ENCODE measurements at places on chromosomes 5 and 9.

GRCh38 chr9:133603135-133603927 is 5.9 kb downstream of the FAM163B start:
- no peak for DNase-seq

DNA sequence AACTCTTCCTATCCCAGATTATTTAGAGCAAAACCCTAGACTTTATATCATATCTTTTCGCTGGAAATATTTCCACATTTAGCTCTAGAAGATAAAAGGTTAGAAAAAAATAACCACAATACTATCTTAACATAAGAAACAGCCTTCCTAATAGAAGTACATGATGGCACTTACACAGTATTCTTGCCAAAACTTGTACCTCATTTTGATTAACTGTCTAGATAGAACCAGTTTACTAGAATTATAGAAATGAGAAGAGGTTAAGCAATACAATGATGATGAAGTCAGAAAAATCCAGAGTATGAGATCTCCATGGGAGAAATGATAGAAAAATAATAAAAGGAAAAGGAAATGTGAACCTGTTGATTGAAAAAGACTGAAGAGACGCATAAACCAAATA is 63.1 kb downstream of the SLC12A2 start:
- DNase-seq = no peak

DNA sequence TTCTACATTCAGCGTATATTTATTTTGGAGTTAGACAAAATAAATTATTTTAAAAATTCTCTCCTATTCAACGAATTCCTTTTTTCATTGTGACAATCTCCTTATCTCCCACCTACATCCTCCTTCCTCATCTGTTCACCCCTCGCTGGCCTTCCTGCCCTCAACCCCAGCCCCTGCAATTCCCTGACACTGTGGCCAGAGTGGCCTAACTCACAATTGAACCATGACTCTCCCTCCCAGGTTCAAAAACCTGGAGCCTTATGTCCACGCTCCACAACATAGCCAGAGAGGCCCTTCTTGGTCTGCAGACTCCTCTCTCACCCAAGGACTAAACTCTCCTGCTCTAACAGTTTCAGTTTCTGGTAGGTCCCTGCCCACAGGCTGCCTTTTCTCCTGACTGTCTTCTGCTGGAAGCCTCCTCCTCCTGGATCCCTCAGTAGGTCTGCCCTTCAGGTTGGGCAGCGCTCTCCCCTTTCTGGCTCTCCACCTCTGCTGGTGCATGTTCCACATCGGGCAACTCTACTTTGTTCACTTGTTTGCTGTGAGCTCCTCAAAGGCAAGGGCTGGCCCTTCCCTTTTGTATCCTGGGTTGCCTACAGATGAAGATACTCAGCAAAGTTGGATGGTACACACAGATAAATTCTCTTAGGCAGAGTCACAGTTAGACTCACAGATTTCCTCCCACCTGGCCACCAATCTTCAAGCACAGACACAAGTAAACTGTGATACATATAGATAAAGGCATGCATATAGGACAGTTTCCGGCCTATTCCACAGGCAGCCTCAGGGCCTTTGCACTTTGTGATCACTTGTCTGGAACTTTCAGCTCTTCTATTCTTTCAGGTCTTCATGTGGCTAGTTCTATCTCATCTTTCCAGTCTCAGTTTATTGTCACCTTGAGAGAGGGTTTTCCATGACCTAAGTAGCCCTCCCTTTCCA is 19.8 kb upstream of the MYORG start:
- DNase-seq = no peak

DNA sequence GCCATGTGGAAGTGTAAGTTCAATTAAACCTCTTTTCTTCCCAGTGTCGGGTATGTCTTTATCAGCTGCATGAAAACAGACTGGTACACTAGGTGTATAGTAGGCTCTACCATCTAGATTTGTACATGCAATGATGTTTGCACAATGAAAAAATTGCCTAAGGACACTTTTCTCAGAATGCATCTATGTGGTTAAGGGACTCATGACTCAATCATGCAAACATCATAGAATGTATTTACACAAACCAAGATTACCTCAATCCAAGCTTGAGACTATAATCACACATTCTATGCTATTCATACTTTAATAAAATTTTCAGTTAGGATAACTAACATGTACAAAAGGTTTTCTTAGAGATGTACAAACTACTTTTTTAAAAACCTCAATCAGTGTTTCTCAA is 1164.5 kb downstream of the CDH12 start:
- no peak for DNase-seq

- no peak for DNase-seq
Measured at GRCh38 chr5:36666274-36666673, 59.9 kb downstream of the SLC1A3 start.

DNA sequence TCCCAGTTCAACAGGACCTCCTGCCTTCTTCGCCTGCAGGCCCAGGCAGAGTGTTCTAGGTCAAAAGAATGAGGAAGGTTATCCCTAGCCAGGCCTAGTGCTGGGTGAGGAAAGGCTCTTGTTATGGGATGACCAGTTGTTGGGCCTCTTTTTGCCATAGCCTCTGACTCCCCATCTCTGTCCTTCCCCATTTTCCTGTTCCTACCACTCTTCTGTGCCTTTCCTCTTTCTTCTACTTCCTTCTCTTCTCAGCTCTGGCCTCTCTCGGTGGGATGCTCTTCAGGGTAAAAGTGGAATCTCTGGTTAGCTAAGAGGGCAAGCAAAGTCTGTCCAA is 1.2 kb upstream of the PCDH1 start:
- DNase-seq = no peak

DNA sequence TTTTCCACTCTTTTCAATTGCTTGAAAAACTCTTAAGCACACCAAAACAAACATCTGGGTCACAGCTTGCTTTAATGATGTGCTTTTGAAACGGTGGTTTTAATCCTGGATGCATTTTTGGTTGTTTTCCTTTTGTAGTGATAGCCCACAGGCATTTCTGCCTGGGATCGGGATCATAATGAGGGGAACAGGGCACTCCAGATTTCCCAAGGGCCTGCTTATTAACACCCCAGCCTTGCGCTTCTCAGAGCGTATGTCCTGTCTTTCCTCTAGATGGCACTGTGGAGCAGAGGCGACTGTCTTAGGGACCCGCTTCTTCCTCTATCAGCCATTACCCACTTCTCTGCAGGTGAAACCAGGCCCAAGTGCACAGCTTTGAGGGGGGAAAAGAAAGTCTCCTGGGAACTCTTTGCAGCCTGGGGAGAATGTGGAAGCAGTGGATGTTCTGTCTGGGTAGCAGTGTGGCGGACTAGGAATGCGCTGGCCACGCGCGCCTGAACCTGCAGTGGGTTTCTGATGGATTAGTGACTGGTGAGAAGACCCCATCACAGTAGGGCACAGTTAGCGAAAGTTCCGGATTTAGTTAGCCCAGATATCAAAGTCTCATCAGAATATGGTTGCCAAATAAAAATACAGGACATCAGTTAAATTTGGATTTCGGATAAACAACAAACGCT is 190.1 kb downstream of the GNA14 start:
- no peak for DNase-seq

DNA sequence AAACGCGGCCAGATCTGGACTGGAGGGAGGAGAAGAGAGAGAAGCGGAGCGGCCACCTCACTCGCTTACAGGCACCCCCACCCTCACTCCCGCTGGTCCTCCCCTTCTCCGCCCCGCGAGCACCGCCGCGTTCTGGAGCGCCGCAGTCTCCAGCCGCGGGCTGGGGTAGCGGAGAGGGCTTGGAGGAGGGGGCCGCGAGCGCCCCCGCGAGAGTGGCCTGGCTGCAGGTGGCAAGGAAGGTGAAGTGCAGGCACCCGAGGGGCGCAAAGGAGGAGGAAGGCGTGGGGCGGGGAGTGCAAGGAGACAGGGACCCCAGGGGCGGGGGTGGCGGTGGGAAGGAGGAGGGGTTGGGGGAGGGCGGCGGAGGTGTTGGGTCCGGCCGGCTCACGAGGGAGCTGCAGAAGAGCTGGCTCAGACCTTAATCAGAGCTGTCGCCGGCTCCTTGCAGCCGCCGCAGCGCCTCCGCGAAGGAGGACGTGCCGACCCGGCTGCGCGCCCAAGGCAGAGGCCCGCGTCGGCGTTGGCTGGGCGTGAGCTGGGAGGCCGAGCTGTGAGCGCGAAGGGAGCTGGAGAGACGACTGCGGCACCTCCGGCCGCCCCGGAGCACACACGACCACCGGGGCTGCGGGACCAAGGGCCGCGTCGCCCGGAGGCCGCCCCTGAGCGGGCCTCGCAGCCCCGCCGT is at the start of gene DMRT3:
DMRT3 (plus strand) TSS at position 398 of the 685 bp plus-strand sequence. CDS start 347 bp downstream, outside the sequence.
- DNase-seq = no peak

DNA sequence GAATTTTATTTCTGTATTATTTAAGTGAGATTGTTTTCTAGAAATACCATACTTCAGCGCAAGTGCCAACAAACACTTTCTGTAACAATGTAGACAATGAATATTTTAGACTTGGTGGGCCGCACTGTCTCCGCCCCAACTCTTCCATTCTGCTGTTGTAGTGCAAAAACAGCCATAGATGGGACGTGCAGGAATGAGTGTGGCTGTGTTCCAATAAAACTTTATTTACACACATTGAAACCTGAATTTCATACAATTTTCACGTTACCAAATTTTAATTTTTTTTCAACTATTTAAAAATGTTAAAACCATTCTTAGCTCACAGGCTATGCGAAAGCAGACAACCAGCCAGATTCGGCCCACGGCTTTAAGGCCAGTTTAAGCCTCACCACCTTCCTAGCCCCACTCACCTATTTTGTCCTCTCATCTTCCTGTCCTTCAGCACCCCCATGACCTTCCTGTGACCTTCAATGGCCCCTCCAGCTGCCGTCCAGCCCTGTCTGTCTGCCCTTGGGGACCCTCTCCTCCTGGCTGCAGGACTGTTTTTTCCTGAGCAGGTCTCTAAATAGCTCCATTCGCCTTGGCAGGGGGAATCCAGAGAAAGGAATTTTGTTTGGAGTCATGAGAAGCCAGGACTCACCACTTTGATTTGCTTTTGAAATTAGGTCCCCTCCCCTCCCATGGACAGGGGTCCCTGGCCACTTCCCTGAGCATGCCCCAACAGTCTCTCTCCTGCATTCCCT is 11.2 kb upstream of the ANXA6 start:
- DNase-seq = no peak

GRCh38 chr5:111968459-111968858 is 211.5 kb upstream of the NREP start:
- DNase-seq = peak; percentile 54

- no peak for DNase-seq
Measured at GRCh38 chr9:101139082-101139481, 110.6 kb downstream of the PLPPR1 start.

DNA sequence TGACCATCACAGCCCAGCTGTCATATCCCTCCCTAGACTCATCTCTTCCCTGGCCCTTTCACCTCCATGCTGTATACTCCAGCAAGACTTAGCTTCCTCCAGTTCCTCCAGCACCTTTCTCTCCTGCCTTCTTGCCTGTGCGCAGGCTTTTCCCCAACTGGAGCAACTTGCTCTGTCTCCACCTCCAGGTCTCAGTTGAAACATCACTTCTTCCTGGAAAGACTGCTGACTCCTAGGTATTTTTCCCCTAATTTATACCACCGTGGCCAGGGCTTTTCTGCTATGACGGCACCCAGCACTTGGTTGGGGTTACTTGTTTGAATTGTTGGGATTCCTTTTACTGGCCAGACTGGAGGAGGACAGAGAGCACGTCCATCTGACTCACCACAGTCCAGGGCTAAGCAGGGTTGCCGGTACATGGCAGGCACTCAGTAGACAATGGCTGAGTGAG is 67.5 kb downstream of the KCNIP1 start:
- DNase-seq = peak; percentile 26
